ENCODE measurements at places on chromosomes 12 and 14.
A peak's percentile ranks its signal among the peaks of the same experiment; 100 is the strongest.

DNA sequence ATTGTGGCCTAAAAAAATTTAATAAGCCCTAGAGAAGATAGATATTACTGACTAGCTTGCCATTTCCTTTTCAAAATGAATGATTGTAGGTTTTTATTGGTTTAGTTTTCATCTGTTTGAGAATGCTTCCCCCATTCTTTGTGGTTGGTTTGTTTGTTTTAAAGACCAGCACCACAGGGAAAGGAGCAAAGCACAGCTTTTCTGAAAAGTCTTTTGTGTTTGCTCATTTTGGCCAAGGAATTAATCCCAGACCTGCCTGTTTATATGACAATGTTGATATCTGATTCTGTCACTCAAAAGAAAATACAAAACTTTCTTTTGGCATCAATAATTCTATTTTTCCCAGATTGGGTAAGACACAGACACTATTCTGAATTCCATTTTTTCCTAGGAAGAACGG, 312.5 kb upstream of the FLRT2 start:
- peak; percentile 61 for DNase-seq

- DNase-seq: no peak
Measured at GRCh38 chr12:100199347-100200149, 1.1 kb upstream of the ACTR6 start.

DNA sequence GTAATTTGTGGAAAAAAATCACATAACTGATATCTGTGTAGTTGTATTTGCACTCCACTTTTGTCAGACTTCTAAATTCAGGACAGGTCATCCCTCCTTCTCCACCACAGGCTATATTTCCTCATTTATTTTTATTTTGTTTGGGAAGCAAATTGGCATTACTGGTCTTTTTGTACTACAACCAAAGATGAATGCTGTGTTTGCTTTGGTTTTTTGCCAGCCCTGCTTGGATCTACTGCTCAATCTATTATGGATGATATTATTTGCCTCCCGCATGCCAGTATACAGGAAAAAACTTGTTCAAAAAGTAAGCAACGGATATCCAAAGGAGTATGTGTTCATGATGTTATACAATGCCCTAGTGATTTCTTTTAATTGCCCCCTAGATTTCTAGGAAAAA, 948.8 kb downstream of the TRHDE start:
- DNase-seq: no peak

- DNase-seq: peak; percentile 51
Measured at GRCh38 chr14:88706425-88706824, 86.3 kb downstream of the EML5 start.

- no peak for DNase-seq
Measured at GRCh38 chr12:25768151-25768550, 190.3 kb upstream of the RASSF8 start.

DNA sequence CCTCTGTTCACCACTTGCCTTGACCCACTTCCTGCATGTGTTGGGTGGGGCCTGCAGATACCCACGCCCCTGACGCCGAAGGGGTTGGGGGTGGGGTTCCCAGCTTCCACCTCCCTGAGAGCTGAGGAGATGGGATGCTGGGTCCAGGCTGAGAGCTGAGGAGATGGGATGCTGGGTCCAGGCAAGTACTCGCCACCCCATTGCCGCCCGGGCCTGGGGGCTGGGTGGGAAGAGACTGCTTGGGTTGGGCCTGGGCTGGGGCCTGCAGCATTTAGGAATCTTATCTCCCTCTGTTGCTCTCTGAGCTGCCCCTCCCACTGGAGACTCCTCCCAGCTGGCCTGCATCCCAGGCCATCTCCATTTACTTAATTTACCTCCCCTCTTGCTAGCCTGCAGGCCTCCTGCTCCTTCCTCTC, 17.4 kb downstream of the TEAD4 start:
- DNase-seq: no peak

DNA sequence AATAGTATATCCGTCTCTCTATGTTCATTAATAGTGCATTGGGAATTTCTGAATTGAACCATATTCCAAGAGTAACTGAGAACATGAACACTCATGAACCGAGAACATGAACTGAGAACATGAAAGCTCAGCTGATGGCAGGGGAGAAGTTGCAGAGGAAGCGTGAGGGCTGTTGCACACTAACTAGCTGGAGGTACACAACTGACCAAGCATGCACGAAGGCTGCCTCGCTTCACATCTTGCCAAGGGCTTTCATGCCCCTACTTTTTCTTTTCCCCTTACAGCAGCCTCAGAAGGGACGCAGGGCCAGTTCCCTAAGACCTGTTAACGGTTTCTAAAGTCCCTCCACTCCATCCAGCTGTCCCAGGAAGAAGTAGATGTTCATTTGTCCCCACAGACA, 4.3 kb downstream of the RNASE1 start:
- no peak for DNase-seq

GRCh38 chr14:93035585-93035916, 80.2 kb downstream of the ITPK1 start:
- no peak for DNase-seq

- peak; percentile 43 for DNase-seq
Measured at GRCh38 chr12:80857311-80857710, 80.4 kb downstream of the LIN7A start.

- no peak for DNase-seq
Measured at GRCh38 chr14:95183532-95184412, 26.4 kb upstream of the DICER1 start.

- no peak for DNase-seq
Measured at GRCh38 chr12:111745211-111745610, 21.5 kb upstream of the ALDH2 start.

DNA sequence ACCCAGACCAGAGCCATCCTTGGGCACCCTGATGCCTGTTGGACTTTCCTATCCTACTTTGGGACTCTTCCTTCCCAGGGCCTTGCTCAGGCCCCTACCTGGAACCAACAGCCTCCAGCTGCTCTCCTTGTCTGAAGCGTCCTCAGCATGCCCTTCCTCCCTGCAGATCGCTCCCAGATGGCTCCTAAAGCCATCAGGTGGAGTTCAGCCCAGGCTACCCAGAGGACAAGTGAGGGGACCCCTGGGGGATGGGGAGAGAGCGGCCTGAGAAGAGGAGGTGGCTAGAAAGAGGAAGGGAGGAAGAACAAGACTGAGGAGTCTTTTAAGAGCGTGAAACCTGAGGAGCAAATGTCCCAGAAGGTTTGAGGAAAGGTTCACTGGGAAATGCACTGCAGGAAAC, 236.6 kb downstream of the ZFP36L1 start:
- no peak for DNase-seq

DNA sequence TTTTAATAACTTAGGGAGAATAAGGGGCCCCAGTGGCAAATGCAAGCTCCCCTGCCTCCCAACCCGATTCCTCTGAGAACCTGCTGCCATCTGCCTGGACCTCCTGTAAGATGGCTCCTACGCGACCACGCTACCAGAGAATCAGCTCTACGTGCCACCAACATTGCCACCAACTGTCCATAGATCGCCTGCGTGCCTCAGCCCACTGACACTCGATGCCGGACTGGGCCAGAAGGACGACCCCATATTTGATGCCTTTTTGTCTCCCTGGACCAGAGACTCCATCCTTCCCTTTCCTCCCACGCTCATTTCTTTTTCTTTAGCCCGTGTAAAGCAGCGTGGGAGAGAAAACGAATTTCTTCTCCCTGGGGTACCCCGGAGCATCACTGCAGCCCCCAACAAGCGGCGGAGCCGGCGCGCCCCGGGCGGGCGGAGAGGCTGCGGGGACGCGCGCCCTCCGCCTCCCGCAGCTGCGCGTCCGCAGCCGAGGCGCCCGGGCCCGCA, 565 bp upstream of the KLHL42 start:
- no peak for DNase-seq

DNA sequence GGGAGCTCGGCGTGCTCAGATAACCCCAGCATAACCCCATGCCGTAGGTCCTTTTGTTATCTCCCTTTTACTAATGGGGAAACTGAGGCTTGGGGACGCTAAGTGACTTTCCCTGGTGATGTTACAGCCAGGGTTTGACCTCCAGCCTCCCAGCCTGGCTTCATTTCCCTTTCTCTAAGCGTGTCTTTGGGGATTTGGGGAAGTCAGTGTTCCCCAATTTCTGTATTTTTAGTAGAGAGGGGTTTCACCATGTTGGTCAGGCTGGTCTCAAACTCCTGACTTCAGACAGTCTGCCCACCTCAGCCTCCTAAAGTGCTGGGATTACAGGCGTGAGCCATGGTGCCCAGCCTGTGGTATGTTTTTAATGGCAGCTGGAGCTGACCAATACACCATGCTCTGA, 85.4 kb downstream of the PHETA1 start:
- DNase-seq: no peak

GRCh38 chr14:91205459-91205858, 39.0 kb downstream of the GPR68 start:
- DNase-seq: no peak

DNA sequence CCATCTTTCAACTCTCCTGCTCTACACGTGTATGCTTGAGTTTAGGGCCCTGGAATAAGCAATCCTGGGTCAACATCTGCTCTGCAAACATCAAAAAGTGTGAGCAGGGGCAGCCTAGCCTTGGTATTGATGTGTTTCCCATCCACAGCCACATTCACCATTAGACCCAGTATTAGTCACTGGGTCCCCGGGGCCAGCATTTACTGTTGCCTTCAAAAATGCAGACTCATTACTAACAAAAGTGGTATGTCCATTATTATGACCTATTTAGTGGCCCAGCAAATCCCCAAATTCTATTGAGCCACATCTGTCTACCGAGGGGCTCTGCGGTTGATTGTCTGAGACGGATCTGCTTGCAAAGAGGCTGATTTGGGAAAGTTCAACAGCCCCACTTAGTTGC, 661.8 kb downstream of the DIO2 start:
- DNase-seq: no peak

DNA sequence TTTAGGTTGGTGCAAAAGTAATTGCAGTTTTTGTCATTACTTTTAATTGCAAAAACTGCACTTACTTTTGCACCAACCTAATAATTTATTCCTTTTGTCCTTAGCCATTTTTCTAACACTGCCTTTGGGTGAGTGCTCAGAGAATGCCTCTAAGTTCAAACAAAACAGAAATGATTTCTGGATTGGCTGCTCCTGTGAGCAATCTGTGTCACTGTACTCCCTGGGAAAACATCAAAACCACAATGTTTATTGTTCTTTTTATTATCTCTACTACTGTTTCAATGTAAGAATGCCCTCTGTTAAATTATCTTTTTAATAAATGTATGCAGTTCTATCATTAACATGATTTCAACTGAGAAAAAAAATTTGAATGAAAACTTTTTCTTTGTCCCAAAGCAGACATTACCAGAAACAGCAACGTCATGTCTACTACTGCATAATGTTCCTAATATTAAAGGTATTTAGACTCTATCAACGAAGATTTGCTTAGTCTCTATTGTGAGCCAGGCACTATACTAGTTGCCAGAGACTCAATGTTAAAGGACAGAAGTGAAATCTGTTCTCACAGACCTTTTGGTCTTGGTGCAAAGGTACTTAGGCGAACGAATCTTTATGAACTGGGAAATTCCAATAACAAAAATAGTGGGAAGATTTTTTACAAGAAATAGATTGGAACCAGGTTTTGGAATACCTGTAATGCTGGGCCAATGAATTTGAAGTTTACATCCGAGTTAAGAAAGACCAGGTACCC, 6.2 kb downstream of the SLC41A2 start:
- DNase-seq: peak; percentile 54

- DNase-seq: no peak
Measured at GRCh38 chr12:8088574-8088973, 6.5 kb downstream of the NECAP1 start.

DNA sequence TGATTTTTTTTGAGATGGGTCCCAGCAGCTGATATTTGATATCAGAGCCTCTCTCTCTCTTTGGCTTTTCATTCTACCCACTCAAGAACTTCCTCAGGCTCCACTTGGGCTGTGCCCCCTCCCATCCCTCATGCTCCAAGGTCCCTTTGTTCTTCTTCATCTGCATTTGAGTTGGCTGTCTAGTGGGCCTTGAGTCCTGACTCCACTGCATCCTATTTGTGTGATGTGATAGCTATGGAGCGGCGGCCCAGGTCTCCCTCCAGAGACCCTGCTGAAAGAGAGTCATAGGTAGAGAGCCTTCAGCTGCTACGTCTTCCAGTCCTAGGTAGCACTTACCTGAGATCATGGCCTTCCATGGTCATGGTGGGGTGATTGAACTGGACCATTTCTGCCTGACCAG, 123.1 kb upstream of the VRK1 start:
- no peak for DNase-seq

GRCh38 chr14:22656945-22657731, 13.0 kb upstream of the OR6J1 start:
- DNase-seq: peak; percentile 53

- DNase-seq: no peak
Measured at GRCh38 chr12:104687823-104688573, 231.2 kb downstream of the CHST11 start.

- DNase-seq: peak; percentile 69
Measured at GRCh38 chr14:61837336-61838229, 75.4 kb downstream of the SNAPC1 start.

GRCh38 chr12:105852496-105852895, 286.3 kb downstream of the NUAK1 start:
- DNase-seq: no peak

DNA sequence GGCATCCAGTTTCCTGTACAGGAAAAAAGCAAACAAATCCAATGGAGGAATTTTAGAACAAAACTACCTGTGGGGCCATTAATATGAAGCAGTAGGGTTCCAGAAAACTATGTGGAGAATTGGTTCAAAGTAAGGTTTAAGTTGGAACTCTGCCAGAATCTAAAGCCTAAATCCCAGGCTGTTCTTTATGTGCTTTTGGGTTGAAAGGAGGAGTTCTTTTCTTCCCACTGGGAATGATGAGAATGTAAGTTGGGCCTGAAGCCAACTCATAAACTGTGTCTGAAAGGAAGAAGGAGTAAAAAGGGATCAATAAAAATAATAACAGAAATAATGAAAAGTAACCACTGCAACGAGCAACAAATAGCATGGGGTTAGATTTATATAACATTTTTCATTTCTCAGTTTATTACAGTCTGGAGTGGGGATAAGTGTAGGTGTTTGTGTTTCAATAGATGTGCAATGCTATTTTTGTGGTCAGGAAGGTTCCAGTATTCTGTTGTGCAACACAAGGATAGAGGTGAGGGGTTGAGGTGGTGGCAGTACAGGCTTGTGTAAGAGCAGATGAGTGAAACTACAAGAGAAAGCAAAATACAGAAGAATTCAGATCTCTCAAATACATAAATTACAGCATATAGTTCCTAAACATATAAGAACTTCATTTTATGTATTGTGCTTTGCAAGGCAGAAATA, 373.6 kb downstream of the EMP1 start:
- DNase-seq: peak; percentile 3

- DNase-seq: no peak
Measured at GRCh38 chr12:72267974-72268373, 4.2 kb upstream of the TRHDE start.

- no peak for DNase-seq
Measured at GRCh38 chr12:109928058-109928656, 28.1 kb downstream of the TCHP start.

GRCh38 chr12:105077435-105077834, 6.8 kb downstream of the ALDH1L2 start:
- DNase-seq: no peak

Measured in amniotic epithelial cell (primary cell).